Femur (tissue), 1 donor: ENCODE measurements at places on chromosomes 6 and 20.

- DNase-seq, result no peak
These were observed 9.8 kb upstream of the FAM217A start for GRCh38 chr6:4088704-4089103.

DNA sequence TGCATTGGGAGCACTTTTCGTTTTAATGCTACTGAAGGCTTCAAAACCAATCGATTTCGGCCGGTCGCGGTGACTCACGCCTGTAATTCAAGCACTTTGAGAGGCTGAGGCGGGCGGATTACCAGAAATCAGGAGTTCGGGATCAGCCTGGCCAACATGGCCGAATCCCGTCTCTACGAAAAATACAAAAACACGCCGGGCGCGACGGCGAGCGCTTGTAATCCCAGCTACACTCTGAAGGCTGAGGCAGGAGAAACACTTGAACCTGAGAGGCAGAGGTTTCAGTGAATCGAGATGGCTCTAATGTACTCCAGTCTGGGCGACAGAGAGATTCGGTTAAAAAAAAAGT is 58.4 kb downstream of the TRIM38 start:
- DNase-seq, result peak; percentile 80

GRCh38 chr6:116542426-116542825 is 3.1 kb downstream of the TRAPPC3L start:
- no peak for DNase-seq

DNA sequence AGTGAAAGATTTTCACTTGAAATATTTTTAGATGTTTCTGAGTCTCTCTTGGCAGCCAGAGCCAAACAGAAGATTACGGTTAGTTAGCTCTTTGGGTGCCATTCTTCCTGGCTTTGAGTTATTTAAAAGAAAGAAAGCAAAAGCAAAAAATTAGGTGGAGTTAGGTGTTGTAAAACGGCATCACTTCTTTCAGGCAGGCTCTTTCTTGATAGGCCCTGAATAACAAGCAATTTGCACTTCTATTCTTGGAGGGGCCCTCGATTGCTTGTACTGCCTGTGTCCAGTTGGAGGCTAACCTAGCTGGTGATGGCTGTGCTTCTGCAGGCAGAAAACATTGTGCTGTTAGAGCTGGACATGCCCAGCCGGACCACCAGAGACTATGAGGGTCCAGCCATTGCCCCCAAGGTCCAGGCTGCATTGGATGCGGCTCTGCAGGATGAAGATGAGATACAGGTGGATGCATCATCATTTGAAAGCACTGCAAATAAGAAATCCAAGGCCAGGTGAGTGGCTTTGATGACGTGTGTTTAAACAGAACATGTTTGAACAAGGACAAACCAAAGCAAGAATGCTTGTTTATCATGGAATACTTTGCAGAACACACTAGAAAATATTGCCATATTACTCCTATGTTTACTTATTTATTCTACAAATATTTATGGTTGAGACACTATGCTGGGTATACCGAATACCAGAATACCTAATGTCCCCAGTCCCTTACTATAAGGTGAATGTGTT is 28.1 kb upstream of the ASXL1 start:
- DNase-seq, result no peak

DNA sequence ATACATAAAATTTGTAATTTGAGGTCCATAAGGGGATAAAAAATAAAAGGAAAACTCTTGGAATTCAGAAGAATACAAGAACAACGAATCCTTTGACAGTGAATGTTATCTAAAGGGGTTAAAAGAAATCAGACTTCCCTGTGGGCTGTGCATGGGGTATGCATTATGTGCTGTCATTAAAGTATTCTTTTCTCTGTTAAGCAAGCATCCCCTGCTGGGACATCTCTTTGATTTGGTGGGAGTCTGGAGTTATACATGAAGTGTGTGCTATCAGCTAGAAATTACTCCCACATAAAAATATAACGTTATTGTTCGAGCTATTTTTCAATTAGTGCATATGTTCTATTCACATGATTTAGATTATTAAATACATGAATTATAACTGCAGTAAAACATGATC is 195.2 kb downstream of the CENPW start:
- no peak for DNase-seq

GRCh38 chr20:6053776-6054688 is at the start of gene LRRN4:
Gene LRRN4, minus strand, starts transcription at chr20:6054060. Its CDS starts 1,261 bp downstream, at chr20:6052799.
- DNase-seq, result no peak

DNA sequence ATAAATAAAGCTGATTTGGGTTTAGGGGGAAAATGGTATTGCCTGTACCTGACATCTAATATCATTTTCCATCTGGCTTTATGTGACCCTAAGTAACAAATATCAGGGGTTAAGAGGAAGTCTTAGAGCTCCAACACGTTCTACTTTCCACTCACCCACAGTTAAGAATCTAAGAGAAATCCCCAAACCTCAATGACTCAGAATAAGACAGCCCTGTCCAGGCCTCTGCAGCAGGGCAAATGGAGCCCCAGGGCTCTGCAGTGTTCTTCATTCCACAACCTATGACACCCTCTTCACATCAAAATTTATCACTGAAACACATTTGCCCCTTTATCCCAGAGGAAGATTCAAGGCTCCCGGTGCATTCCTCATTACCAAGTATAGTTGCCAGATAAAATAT is 20.3 kb upstream of the TENT5A start:
- DNase-seq, result no peak

DNA sequence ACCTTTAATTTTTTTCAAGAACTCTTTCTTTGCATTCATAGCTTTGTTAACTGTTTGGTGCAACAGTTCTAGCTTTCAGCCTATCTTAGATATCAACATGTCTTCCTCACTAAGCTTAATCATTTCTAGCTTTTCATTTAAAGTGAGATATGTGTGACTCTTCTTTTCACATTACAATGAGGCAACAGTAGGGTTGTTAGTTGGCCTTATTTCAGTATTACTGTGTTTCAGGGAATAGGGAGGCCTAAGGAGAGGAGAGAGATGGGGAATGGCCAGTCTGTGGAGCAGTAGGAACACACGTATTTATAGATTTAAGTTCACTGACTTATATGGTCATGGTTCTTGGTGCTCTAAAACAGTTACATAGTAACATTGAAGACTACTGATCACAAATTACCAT is 35.8 kb downstream of the CST9L start:
- no peak for DNase-seq

DNA sequence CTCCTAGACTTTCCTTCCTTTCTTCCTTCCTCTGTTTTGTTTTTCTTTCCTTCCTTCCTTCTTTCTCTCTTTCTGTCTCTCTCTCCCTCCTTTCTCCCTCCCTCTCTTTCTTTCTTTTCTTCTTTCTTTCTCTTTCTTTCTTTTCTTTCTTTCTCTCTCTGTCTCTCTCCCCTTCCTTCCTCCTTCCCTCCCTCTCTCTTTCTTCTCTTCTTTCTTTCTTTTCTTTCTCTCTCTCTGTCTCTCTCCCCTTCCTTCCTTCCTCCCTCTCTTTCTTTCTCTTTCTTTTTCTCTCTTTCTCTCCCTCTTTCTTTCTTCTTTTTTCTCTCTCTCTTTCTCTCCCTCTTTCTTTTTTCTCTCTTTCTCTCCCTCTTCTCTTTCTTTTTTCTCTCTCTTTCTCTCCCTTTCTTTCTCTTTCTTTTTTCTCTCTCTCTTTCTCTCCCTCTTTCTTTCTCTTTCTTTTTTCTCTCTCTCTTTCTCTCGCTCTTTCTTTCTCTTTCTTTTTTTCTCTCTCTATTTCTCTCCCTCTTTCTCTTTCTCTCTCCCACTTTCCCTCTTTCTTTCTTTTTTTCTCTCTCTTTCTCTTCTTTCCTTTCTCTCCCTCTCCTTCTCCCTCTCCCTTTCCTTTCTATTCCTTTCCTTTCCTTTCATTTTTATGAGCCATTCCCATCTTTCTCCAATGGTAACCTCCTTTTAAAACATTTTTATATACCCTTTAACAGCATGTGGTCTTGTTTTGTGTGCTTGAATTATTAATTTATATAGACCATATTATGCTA is 2.3 kb downstream of the TINAG start:
- DNase-seq, result no peak

DNA sequence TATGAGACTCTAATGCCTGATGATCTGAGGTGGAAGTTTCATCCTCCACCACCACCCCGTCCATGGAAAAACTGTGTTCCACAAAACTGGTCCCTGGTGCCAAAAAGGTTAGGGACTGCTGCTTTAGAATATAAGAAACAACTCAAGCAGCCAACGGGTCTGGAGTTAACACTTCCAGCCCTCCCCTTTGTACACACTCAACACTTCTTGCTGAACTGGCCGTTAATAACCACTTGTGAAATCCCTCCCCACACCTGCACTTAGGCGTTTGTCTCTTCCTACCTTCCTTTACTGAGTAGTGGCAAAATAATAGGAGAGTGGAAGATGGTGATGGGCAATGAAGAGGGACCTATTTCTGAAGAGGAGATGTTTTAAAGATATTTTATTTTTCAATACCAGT is 10.5 kb downstream of the SAYSD1 start:
- DNase-seq, result no peak

- no peak for DNase-seq
These were observed 39.8 kb downstream of the SLC17A5 start for GRCh38 chr6:73613806-73614536.

DNA sequence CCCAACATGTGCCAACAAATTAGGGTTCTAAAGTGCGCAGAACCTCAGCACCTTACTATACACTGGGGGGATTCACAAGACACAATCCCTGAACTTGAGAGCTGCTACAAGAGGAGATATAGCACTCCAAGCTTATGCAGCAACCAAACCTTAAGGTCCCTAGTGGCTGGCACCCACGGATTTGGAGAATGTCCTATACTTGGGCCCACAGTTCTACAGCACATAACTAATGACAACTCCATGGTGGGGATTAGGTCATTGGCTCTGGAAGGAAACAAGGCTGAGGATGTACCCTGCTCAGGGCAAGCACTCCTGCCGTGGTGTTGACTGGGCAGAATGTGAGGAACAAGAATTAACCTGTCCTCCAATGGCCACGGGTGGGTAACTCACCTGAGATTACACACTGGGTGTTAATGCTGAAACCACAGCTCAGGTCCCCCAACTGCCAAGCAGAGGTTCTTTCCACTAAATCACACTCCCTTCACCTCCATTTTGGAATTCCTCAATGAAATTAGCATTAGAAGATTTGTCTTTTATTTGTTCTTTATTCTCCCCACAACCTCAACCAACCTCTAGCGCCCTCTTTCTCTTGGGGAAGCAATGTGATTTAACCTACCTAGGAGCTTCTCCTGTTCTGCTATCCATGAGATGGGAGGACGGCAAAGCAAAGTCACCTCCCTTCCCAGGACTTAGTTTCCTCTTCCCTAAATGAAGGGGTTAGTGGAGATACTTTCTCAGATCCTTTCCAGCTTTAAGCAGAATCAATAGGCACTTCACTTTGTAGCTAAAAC is 32.0 kb downstream of the TRERF1 start:
- DNase-seq, result no peak

- no peak for DNase-seq
These were observed 736.9 kb downstream of the QKI start for GRCh38 chr6:164151161-164152120.

GRCh38 chr6:163922562-163922961 is 508.0 kb downstream of the QKI start:
- no peak for DNase-seq

- DNase-seq, result no peak
These were observed 27.0 kb downstream of the ITCH start for GRCh38 chr20:34389954-34390555.

- no peak for DNase-seq
These were observed 327.3 kb downstream of the PTPRT start for GRCh38 chr20:42862446-42862845.

- DNase-seq, result no peak
These were observed 97.9 kb upstream of the UST start for GRCh38 chr6:148648754-148649453.

GRCh38 chr6:122372647-122373046 is 26.8 kb upstream of the HSF2 start:
- no peak for DNase-seq

DNA sequence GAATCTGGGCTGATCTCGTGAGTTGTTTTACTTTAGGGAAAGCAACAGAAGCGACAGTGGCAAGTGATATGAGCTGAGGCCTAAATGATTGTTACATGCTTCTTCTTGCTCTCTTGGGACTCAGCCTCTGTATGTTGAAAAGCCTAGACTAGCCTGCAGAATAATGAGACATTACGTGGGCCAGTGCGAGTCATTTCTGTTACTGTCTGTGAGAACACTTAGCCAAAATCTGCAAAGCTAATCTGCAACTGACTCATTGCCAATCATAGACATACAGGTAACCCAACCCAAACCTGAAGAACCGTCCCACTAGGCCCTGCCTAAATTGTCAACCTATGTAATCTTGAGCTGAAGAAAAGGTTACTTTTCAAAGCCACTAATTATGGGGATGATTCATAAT is 77.4 kb upstream of the F13A1 start:
- no peak for DNase-seq

DNA sequence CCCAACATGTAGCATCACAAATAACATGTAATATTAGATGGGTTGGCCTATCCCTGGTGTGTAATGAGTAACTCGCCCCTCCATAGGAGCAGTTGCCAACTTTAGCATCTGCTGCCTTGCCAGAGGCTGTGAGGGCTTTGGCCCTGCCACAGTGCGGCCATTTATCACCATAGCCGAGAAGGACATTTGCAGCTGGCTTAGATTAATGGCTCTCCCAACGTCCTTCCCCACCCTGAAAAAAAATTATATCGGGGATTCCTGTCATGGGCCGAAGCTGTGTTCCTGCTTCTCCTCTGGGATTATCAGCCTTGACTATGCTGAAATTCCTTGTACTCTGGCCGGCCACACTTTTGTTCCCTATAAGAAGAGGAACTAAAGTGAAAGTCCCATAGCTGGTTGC is 7.6 kb upstream of the ADIG start:
- peak; percentile 65 for DNase-seq

- DNase-seq, result no peak
These were observed 101.5 kb downstream of the LCA5 start for GRCh38 chr6:79435746-79436145.

DNA sequence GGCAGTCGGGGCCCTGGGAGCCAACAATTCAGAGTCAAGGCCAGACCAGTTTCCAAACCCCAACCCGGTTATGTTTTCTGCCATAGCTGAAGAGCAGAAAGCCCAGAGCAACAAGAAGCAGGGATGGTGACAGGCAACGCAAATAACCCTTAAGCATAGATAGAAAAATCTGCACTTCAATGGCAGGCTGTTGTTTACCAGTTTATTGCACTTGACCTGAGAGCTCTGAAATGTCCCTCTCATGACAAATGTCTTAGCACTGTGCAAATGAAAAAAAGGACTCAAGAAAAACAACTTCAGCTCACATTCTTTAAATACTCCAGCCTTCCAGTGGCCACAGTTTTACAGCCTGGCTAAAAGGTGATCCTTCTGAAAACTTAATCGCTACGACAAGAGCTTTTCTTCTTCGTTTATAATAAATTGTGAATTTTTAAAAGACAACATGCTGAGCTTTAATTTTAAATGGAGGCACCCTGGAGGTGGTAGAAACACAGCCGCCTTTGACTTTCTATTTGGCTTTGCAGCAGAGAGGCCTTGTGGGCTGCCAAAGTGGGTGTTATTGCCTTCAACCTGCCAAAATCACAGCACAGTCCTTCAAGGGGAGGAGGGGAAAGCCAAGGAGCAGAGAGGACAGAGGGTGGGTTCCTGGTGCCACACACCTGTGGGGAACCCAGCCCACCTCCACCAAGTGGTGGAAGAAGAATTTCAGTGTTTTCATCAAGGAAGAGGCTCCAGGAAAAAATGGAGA is 289.5 kb upstream of the CDYL start:
- no peak for DNase-seq
